ENCODE measurements at places on chromosomes 16 and 17.

GRCh38 chr16:69564845-69565670, 708 bp upstream of the NFAT5 start:
- DNase-seq = no peak

- DNase-seq = no peak
These were observed 169.5 kb downstream of the C16orf78 start for GRCh38 chr16:49542946-49543630.

- peak; percentile 15 for DNase-seq
These were observed 31.8 kb upstream of the APPBP2 start for GRCh38 chr17:60557805-60558204.

- DNase-seq = no peak
These were observed 23.7 kb downstream of the CACNG4 start for GRCh38 chr17:66988069-66988798.

DNA sequence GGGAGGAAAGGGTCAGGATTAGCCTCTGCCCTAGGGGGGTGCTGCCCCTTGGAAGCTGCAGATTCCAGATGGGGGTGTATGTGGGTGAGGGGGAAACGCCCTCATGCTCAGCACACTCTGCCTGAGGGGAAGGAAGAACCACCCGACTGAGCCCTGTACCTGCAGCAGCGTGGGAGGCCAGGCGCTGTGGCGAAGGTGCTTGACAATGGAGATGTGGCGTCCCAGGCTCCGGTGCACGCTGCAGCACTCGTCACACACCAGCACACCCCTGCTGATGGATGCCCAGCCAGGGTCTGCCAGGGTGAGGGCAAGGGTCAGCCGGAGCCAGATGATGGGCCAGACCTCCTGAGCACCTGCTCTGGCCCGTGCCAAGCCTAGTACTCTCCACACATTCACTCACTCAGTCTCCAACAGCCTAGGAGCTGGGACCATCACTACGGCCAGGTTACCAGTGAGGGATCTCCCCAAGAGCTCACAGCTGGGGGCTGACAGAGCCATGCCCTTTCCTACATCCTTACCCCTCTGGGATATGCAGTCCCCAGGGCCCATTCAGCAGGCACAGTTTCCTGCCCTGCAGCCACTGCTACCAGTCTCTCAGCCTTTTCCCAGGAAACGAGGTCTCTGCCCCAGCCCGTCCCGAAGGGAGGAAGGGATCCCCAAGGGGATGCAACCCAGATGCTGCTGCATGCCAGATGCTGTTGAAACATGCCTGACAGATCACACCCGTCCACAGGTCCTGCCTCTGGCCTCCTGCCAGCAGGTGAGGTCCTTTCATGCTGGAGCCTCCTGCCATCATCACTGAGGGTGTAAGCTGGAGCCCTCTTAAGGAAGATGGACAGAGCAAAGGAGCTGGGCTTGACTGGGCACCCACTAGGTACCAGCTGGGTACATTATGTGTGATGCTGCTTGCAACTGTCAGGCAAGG, 5.9 kb downstream of the GIT1 start:
- no peak for DNase-seq

DNA sequence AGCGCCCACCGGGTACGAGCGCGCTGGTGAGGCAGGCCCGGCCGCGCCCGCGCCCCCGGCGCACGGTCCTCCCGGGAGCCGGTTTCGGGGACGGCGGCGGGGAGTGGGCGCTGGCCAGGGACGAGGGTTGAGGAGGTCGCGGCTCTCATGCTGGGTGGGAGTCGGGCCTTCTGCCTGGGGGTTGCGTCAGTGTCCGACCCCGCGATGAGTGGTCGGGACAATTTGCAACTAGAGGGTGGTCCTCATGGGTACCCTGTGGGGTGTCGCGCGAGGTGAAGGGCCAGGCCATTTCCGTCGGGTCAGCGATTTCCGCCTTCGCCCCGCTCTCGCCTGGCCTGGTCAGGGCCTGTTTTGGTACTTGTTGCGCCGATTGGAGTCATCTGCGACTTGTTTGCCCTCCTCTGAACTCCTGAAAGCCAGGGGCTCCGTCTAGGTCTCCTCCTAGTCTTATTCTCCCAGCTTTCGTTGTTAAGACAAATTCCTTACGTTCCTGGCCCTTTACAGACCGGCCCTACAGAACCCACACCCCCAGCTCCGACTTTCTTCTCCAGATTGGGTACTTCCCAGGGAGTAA, 14.9 kb downstream of the NAA60 start:
- DNase-seq = peak; percentile 53

GRCh38 chr17:50661348-50661747, 26.7 kb downstream of the ABCC3 start:
- DNase-seq = peak; percentile 48

DNA sequence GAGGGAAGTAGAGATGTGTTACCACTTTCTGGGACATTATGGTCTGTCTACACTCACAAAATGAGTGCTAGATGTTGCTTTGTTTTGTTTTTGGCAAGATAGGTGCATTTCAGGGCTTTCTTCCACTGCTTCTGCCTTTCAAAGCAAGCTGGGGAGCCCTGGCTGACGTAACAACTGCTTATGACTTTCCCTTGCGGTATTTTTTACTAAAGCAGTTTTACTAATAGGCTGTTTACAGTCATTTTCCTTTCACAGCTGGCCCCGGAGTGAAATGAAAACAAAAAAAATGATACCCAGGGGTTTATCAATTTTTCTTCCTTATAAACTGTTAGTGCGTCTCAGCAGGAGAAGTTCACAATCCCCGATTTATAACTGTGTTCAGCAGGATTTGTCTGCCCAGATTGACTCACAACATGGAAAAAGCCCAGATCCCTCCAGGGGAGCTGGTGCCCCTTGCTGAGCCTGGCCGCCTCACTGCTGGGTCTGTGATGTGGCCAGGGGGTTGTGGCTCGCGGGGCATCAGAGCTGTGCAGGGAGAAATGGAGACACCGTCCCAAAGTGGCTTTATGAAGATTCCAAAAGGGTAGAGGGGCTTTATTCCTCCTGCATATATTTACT, 184.4 kb upstream of the HS3ST3A1 start:
- DNase-seq = no peak

GRCh38 chr16:8936421-8936820, 27.3 kb downstream of the USP7 start:
- peak; percentile 59 for DNase-seq

DNA sequence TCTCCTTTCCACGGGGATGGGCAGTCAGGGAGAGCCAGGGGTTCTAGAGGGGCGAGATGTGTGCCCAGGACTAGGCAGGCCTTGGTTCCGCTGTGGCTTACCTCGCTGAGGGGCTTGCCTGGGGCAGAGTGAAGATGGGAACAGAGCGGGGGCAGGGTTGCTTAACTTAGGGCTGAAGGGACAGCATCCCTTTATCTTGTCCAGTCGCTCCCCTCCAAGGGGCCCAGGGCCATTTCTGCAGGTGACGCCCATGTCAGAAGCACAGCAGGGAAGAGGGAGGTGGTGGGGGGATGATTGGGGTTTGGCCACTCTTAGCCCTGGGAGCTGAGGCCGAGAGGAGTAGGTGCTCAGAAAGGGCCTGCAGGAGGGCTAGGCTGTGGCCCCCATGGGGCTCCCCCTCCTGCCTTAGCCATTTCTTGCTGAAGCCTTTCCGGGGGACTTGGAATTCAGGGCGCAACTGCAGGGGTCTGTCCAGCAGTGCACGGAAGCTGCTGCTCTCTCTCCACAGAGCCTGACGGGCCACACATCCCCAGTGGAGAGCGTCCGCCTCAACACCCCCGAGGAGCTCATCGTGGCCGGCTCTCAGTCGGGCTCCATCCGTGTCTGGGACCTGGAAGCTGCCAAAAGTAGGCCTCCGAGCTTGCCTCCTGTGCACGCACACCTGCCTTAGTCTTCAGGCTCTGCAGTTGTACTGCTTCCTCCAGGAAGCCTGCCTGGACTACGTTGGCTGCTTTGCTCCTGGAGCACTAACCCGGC, 8.5 kb downstream of the KATNB1 start:
- DNase-seq = no peak

DNA sequence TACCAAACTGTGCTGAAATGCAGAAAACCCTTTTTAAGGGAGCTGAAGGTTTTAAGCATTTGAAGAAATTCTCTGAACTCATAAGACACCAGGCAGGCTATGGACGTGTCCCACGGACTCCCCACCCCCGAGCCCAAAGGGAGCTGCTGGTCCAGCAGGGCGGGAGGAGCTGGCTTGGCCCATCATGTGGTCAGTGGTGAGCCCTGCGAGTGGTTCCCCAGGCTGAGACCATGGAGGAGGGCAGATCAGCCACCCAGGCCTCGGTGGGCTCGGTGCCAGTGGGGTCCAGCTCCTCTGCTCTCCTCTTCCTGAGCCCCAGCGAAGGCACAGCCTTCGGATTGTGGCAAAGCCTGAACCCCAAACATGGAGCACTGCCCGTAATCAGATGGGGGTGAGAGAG, 27.0 kb downstream of the LGALS3BP start:
- DNase-seq = no peak

GRCh38 chr16:17334096-17334495, 136.7 kb downstream of the XYLT1 start:
- DNase-seq = no peak

GRCh38 chr16:56125922-56126321, 65.4 kb upstream of the GNAO1 start:
- no peak for DNase-seq

DNA sequence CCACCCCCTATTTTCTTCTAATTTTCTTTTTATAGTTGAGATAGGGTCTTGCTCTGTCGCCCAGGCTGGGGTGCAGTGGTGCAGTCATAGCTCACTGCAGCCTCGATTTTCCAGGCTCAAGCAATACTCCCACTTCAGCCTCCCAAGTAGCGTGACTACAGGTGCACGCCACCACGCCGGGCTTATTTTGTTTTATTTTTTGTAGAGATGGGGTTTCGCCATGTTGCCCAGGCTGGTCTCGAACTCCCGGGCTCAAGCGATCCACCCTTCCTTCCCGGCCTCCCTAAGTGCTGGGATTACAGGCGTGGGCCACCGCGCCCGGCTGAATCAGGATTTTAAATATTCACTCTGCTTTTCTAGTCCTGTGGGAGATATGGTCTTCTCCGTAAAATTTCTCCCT, 941 bp upstream of the GDPD1 start:
- DNase-seq = no peak

- DNase-seq = no peak
These were observed 59.8 kb downstream of the MRM1 start for GRCh38 chr17:36661047-36661666.

DNA sequence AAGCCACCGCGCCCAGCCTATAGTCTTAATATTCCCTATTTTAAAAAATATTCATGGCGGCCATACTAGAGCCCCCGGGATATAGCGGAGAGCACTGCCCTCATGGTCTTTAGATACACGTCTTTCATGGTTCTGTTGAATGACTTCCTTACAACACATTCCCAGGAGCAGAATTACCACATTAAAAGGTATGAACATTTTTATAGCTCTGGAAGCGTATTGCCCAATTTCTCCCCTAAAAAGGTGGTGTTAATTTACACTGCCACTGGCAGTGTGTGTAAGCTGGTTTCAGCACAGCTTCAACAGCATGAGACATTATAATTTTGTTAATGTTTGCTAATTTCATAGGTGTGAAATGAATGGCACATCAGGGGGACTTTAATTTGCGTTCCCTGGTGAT, 19.0 kb downstream of the C17orf100 start:
- no peak for DNase-seq

GRCh38 chr17:40104594-40105486, 4.5 kb upstream of the NR1D1 start:
- no peak for DNase-seq

GRCh38 chr17:77493238-77493820, 352.6 kb downstream of the SEC14L1 start:
- DNase-seq = no peak

DNA sequence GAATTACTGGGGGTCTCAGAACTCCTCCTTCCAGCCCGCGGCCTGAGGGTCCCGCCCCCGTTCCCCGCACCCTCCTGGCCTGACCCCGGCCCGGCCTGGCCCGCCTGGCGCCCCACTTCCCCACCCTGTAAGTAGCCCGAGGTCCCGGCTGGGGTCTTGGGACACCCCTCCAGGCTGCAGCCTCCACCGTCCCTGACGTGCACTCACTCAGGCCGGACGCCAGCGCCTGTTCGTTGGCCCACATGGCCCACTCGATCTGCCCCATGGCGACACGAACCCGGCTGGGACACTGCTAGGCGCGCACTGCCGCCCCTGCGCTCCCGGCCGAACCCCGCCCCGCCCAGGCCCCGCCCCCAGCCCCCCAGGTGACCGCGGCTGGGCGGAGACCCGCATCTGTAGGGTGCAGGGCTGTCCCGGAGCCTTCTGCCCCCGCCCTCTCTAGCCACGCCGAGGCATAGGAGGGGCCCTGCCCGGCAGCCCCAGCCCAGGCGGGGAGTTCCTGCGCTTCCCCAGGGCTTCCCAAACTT, at the start of gene CYBA:
Gene CYBA (minus strand): TSS at position 305 of the 527 bp plus-strand sequence. CDS start 40 bp downstream, at position 265.
- DNase-seq = peak; percentile 97

GRCh38 chr16:88317613-88317965, 65.2 kb upstream of the ZNF469 start:
- DNase-seq = no peak

DNA sequence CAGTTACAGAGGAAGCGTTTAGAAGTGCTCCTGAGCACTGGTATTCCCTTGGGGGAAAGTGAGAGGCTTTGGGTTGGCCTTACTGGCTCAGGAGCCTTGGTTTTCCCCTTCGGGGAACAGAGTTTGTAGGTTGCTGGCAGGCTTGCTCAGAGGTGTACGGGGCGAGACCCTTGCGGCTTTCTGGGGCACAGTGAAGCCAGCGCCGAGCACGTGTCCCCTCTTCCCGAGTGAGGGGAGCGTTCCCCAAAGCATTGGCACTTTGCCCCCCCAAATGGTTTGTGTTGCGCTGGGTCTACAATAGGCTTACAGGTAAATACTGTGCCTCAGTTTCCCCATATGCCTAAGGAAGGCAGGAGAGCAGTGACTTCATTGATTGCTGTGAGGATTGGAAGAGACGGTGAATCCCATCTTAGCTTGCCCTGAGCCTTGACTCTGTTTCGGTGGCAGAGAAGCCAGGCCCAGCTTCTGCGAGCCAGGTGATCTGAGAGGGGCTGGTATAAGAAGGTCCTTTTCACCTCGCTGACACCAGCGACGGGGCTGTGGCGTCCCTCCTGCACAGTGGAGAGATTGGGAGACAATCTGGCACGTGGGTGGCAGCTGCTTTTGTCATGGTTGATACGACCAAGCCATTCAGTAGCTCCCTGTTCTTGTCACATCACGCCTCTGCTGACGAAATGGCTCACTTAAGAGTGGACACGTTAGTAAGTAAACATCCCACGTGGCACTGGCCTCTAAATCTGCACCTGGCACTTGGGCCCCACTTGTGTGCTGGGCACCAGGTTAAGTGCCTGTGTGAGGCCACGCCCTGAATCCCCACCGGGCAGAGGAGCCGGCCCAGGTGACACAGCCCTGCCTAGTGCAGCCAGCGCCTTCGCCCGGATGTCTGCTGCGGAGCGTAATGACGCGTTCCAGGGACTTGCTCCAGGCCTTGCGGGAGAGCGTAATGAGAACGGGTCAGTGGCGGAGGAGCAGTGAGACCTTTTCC, 55.0 kb downstream of the MEAK7 start:
- DNase-seq = no peak

Data from K562 (cell line).